Mammary epithelial cell (primary cell): ENCODE measurements at places on chromosomes 13 and 19. TPM values are rescaled to one million over a fixed set of nuclear protein-coding genes. Genes with fewer than 3 reads are reported as not detected.

LILRB1 gene
- not detected for total RNA-seq

KLK14 gene
- total RNA-seq = 0.64 and 0.80 TPM in 2 replicates

TTC9B gene
- total RNA-seq = not detected in 2 replicates

TUBA3C gene
- total RNA-seq = not detected in 2 replicates

ETV2 gene
- total RNA-seq = 0.99 and 1.6 TPM in 2 replicates

CEACAM5 gene
- not detected in 2 replicates for total RNA-seq

PEG3 gene
- total RNA-seq = 0.07 and 0.21 TPM in 2 replicates

ACER1 gene
- total RNA-seq = not detected in 2 replicates

CFAP97D2 gene
- not detected for total RNA-seq

C2CD4C gene
- 0.33 TPM for total RNA-seq

CEACAM8 gene
- total RNA-seq = not detected in 2 replicates

FUT1 gene
- total RNA-seq = 15.2 TPM

BEST2 gene
- 0.50 TPM for total RNA-seq
